ENCODE measurements at places on chromosomes 11 and 22.

GRCh38 chr11:114449845-114450244 is 10.6 kb downstream of the REXO2 start:
- DNase-seq: no peak

DNA sequence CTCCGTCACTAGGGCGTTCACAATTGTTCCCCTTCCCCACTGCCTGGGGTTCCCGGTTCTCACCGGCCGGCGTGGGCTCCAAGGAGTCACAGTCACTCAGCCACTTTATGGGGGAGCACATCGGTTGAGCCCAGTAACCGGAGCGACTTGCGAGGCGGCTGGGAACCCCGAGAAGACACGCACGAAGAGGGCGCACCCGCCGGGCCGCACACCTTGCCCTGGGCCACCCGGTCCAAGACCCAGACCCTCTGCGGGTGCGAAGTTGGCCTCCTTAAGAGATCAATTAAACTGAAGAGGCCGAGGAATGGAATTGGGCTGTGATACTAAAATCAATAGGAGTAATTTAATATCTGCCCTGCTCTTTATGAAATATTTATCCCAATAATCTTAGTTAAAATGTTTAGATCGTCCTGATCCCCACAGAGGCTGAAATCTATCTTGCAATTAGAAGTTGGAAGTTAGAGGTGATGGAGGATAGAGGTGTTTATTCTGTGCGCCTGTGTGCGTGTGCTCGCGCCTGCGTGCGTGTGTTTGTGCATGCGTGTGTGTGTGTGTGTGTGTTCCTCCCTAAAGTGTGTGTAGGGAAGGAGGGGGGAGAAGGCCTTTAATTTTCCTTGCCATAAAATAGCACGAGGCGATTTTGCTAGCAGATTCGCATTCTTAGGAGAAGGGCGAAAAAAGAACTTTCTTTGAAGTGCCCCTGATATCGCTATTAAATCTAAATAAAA is 954 bp upstream of the MN1 start:
- no peak for DNase-seq

DNA sequence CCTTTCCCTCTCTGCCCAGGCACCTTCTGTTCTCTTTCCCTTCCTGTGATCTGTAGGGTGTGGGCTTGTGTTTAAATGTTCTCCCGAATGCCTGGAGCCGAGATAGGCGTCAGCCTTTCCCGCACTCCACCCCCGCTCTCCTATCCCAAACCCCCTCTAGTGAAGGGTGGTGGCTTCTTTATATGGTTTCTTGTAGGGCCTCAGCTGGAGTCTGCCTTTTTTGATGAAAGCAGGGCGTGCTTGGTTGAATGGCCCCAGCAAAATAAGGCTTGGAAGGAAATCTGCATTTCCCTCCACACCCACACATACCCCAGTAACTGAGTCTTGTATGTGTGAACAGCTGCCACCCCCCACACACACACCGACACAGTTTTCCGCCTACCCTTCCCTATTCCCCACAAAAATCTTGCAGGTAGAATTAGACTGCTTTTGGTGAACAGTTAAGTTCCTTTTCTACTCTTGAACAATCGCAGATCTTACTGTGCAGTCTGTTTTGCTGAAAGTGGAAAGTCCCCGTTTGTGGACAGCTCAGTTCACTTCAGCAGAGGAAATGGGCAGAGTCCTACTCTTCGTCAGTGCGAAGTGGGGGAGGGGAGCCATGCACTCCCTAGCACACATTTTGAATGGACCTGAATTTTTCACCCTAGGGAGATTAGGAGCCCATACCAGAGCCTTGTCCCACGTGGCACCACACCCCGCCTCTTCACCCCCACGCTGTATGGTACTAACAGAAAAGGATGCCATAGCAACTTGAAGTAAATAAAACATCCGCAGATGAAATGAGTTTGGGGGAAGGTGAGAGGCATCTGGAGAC is 25.5 kb upstream of the GRK2 start:
- DNase-seq: peak; percentile 41

DNA sequence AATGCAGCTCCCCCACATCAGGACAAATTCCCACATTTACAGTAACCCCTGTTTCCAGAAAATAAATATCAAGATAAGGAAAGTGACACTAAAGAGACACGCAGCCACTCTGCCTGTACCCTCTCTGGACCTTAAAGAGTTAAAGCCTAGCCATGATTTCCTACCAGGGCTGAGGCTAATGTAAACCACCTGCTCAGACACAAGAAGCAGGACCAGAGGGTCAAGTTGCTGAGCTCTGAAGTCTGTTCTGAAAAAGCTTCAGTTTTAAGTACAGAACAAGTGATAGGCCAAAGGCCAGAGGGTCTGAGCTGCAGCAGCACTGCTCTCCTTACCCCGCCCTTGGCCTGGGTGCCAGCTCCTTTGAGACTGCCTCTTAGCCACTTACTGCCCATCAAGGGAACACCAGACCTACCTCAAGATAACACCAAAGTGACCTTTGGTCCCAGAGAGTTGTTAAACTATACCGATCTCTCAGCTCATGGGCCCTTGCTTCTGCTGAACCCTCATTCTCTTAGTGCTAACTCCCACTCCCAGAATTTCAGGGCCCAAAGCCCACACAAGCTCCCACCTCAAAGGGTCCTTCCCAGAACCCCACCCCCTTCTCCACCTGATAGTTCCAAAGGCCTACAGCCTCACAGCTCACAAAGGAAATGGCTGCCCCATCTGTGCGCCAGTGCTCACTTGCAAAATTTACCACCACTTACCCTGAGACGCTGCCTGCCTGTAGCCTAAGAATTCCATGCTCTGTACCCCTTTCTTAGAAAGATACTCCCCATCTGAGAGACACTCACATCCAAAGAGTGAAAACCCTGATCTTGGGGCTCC is 40.5 kb downstream of the IL18BP start:
- DNase-seq: no peak

DNA sequence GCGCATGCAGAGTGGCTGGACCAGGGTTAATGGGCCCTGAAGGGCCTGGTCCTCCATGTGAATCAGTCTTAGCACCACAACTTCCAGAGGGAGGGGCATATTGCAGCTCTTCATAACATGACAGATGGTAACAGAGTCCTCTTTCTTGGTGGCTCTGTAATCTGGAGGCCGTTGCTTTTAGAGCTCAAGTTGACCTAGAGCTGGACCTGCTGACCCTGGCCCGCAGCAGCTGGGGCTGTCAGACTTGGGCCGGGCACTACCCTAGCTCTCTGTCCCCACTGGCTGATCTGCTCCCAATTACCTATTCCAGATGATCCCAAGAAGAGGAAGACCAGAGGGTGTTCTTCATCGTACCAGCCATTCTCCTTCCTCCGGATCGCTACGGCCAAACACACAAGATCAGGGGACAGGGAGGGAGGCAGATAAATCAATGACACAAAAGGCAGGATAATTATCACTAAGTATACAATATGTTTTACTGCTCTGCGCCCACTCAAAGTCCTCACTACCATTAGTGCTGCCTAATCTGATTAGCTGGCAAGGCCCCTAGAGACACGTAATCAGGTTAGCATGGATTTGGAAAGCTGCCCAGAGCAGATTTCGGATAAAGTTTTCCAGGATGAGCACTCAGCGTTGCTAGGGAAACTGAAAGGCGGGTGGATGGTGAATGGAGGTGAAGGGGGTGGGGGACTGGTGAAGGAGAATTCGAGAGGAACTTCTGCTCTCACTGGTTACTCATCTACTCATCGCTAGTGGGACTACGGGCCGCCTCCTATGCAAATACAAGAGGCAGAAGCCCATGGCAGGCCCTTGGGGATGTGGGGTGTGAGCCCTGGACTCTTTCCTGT is 64.5 kb upstream of the PHOX2A start:
- DNase-seq: no peak

GRCh38 chr11:40139536-40139935 is 1319.9 kb downstream of the LRRC4C start:
- DNase-seq: no peak

GRCh38 chr22:35630387-35630793 is 13.3 kb upstream of the MB start:
- peak; percentile 29 for DNase-seq

- DNase-seq: no peak
Observed at GRCh38 chr11:72777755-72778278, 16.0 kb downstream of the STARD10 start.

- no peak for DNase-seq
Observed at GRCh38 chr11:76523786-76524436, 79.1 kb downstream of the EMSY start.

DNA sequence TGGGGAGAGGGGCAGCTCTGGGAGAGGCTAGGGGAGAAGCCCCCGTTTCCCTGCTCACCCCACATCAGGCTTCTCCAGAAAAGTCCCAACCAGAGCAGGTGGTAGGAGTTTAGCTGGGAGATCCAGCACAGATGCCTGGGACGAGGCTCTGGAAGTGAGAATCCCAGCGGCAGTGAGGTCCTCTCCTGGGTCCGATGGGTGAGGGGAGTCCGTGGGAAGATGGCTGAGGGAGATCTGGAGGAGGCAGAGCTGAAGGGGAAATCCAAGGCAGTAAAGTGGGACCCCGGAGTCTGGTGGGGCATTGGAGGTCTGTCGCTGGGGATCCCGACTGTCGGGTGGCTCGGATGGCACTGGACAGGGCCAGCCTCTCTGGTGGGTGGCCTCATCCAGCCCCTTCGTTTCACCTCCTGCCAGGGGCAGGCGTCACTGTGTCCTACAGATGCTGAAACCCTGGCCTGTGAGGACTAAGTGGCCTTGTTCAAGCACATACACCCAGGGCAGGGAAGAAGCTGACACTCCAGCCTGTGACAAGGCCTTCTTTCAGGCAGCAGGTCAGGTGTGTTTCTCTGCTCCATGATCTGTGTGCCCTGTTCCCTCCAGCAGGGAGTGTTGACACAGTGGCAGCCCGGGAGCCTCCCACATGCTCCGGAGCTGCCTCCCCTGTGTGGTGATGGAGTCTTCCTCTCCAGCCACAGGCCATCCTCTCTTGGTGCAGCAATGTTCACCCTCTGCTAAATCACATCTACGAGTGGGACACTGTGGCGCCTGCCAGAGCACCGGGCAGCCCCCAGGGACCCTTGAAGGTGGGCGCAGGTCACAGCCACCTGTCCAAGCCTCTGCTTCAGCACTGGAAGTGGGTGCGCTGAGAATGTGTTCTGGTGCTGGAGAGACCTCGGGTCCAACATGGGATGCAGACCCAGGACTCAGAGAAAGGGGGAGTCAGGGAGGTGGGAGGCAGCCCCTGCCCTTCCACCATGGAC is 850.8 kb downstream of the BRD1 start:
- DNase-seq: no peak

DNA sequence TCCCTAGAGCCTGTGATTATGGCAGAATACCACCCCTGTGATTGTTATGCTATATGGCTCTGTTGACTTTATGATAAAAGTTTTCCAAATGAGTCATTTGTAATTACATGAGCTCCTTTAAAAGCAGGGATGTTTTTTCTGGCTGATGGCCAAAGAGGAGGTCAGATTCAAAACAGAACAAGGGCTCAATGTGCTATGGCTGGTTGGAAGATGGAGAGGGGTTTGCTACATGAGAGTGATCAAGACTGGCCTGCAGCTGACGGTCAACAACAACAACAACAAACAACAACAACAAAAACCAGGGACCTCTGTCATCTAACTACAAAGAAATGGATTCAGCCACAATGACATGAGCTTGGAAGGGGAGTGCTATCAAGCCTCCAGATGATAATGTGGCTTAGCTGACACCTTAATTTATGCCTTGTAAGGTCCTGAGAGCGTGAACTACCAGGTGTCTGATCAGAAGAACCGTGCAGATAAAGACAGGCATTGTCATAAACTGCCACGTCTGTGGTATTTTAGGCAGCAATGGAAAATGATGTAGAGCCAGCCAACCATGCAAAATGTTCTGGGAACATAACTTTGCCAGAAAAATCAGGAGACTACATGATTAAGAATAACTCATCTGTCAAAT is 47.2 kb downstream of the PIWIL3 start:
- DNase-seq: peak; percentile 88

DNA sequence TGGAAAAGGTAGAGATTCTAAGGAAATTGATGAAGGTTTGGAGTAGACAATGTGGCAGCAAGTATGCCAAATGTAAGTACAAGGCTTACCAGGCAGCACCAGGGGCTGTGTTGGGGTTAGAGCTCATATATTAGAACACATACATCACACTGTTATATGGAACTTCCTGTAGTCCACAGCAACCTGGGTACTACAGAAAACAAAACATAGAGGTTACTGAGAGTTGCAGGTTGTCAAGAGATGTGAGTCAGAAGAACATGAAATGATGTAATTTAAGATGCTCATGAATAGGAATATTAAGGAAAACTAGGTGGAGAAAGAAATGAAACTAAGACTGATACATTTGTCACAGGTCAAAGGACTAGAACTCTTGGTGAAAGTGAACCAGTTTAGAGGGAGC is 22.0 kb downstream of the FAT3 start:
- DNase-seq: no peak
